Left kidney (tissue), 8 donors: ENCODE measurements at places on chromosomes 13 and 19. TPM values are rescaled to one million over a fixed set of nuclear protein-coding genes. Genes with fewer than 3 reads are reported as not detected.
A peak's percentile ranks its signal among the peaks of the same experiment; 100 is the strongest.

DNA sequence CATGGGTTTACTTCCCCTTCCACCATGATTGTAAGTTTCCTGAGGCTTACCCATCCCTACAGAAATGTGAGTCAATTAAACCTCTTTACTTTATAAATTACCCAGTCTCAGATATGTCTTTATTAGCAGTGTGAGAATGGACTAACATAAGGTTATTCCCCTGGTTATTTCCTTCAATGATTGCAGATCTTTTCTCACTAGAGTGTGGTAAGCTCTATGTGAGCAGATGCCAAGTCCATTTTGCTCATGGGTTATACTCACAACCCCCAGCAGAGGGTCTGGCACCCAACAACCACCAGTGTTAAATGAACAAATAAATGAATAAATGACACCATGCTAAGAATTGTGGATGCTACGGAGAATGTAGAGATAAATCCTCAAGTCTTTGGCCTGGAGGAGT is 472.8 kb downstream of the LIG4 start:
- DNase-seq = no peak

GRCh38 chr19:43457809-43458208 is 7.6 kb downstream of the LYPD3 start:
- no peak for DNase-seq

- DNase-seq = no peak
Measured at GRCh38 chr13:89846926-89847585, 1500.4 kb upstream of the MIR17HG start.

- DNase-seq = no peak
Measured at GRCh38 chr19:51368366-51369282, at the start of gene CLDND2. CLDND2 (minus strand) TSS chr19:51369003; CDS start chr19:51368577, 426 bp downstream.

DNA sequence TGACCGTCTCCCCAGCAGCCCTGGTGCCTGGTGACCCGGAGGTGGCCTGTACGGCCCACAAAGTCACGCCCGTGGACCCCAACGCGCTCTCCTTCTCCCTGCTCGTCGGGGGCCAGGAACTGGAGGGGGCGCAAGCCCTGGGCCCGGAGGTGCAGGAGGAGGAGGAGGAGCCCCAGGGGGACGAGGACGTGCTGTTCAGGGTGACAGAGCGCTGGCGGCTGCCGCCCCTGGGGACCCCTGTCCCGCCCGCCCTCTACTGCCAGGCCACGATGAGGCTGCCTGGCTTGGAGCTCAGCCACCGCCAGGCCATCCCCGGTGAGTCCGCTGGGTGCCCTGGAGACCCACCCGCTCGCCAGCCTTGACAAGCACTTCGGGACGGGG is 2.2 kb downstream of the MADCAM1 start:
- no peak for DNase-seq

DNA sequence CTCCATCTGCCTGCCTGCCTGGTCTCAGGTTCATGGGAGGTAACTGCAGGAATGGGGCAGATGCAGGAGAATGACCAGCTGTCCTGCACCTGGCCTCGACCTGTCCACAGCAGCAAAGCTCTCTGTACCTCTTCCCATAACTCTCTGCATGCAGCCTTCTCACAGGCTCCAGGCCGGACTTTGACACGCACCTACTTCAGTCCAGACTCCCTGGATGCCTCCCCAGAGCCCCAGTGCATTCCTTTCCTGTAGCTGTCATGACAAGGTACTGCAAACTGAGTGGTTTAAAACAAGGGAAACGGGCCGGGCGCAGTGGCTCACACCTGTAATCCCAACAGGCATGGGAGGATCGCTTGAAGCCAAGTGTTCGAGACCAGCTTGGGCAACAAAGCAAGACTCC is 3.3 kb downstream of the NANOS2 start:
- no peak for DNase-seq

GRCh38 chr19:28633319-28634018 is 579.5 kb downstream of the UQCRFS1 start:
- peak; percentile 52 for DNase-seq

DNA sequence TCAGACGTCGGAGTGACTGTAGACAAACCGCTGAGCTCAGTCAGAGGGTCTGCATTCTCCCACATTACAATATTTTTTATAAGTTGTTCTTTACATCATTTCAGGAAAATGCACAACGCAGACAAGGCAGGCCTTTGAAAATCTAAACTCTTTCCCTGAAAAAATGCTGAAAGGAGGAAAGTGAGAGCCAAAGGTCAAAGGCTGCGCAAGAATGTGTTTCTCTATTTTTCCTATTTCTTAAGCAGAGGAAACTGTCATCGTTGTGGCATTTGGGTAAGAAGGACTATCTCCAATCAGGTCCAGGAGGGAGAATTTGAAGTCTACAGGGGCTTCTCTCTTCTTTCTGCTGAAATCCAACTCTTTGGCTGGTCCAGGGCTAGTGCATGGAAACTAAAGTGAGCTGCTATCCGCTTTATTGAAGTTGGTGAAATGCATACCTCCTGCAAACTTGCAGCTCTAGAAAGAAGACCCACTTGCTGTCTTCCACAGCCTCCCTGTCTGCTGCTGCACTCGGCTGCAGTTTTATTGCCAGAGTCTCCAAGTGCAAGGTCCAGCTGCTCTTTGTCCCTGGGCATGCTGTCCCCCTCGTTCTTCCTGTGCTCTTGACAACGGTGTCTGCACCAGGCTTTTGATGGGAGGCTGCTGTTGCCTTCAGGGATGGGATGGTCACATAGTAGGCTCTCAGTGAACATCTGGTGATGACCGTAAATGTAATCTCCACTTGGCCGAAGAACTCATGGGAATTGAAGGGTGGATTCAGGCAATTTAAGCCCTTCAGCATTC is 31.2 kb downstream of the ZNF536 start:
- peak; percentile 33 for DNase-seq

DNA sequence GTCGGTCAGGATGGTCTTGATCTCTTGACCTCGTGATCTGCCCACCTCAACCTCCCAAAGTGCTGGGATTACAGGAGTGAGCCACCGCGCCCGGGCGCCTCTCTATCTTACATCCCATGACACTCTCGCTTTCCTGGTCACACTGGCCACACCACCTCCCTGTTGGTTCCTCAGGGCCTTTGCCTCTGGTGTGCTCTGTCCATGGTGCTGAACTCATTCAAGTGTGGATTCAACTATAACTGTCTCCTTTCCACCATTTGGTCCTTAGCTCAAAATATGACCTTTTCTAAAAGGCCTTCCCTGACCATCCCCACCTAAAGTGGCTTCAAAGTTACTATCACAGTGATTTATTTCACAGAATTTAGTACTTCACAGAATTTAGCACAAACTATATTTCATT is 3.7 kb upstream of the SMIM17 start:
- peak; percentile 21 for DNase-seq

GRCh38 chr19:41850381-41850780 is 5.5 kb downstream of the DMRTC2 start:
- no peak for DNase-seq

The CEACAM7 gene
- polyA plus RNA-seq = not detected

The LILRB4 gene
- polyA plus RNA-seq = 1.3 TPM

The TICAM1 gene
- polyA plus RNA-seq = 4.5 TPM

The LIM2 gene
- polyA plus RNA-seq = 0.18 TPM

The KLK15 gene
- not detected for polyA plus RNA-seq
